Stimulated activated CD8-positive, alpha-beta memory T cell treated with anti-CD3 and anti-CD28 coated beads, Interleukin-12 subunit alpha, Interleukin-12 subunit beta, amount 100 ng/mL, for 4 hours (primary cell): ENCODE measurements at places on chromosomes 12 and 14.

DNA sequence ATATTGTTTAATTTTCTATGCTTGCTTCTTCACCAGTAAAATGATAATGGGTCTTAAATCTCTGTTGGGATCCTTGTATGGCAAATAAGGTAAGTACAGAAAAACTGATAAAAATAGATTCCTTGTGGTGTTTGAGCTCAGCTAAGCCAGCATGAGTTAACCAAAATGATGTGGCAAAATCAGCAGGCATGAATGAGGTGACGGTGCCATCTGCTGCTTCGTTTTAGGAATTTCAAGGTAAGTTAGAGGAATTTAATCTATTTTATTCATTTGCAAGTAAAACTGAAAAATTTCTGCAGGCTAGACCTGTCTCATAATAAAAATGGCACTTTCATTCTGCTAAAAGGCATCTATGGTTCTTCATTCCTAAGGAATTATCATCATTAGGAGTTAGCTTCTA, 10.0 kb upstream of the CLEC7A start:
- no peak for DNase-seq

DNA sequence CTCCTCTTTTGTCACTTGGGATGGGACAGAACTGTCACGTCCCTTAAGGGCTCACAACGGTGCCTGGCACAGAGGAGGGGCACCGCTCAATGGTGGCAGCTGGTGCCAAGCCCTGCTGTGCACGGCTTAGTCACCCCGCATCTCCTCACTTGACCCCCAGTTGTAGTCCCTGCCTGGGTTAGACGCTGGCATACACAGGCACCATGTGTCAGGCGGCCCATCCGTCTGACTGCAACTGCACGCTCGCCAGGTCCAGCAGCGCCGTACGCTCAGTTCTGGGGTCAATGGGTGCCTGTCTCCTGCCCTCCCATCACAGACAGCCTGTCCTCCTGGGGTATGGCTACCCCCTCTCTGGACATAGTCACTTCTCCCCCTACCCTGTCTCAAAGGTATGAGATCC, 1.6 kb upstream of the PACS2 start:
- DNase-seq, result no peak

DNA sequence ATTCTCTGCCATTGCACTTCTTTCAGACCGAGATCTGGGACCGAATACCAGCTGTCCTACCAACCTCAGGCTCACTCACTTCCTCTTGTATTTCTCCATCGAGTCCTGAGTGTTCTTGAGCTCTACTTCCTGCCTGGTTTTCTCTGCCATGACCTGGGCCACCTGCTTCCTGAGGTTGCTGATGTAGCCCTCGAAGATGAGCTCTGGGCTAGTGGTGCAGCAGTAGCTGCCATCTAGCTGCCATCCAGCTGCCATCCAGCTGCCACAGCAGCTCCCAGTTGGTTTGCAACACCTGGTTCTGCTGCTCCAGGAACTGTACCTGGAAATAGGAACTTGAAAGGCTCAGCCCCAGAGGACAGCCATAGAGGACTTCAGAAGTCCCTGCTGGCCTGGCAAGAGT, 15.0 kb upstream of the KRT73 start:
- no peak for DNase-seq

DNA sequence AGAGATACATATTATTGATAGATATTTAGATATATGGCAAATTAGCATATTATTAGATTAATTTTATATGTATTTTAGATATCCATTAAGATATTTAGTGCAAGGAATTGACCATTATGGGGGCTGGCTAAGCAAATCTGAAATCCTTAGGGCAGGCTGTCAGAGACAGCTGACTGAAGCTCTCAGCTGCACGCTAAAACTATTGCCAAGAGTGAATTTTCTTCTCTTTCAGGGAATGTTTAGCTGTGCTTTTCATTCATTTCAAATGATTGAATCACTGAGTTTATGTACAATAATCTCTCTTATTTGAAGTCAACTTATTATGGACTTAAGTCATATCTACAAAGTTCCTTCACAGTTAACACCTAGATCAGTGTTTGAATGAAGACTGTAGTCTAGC, 566.5 kb downstream of the LRFN5 start:
- DNase-seq, result no peak

DNA sequence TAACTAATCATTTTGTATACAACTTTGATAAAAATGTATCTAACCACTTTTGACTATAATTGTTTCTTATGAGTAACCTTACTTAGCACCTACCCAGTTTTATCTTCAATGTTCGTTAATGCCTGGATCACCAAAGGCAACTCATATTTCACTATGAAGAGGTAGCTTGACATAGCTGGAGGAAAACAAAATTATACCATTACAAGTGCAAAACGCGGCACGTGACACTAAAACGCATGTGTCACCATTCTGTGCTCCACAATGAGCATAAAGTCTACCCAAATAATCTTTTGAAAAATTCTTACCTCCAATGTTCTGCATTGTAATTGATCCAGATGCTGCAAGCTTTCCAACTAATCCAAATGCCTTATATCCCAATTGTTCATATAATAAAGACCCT, 5.8 kb downstream of the SLC38A2 start:
- DNase-seq, result no peak
